SK-N-DZ (cell line): ENCODE measurements at places on chromosomes 2 and 18.

DNA sequence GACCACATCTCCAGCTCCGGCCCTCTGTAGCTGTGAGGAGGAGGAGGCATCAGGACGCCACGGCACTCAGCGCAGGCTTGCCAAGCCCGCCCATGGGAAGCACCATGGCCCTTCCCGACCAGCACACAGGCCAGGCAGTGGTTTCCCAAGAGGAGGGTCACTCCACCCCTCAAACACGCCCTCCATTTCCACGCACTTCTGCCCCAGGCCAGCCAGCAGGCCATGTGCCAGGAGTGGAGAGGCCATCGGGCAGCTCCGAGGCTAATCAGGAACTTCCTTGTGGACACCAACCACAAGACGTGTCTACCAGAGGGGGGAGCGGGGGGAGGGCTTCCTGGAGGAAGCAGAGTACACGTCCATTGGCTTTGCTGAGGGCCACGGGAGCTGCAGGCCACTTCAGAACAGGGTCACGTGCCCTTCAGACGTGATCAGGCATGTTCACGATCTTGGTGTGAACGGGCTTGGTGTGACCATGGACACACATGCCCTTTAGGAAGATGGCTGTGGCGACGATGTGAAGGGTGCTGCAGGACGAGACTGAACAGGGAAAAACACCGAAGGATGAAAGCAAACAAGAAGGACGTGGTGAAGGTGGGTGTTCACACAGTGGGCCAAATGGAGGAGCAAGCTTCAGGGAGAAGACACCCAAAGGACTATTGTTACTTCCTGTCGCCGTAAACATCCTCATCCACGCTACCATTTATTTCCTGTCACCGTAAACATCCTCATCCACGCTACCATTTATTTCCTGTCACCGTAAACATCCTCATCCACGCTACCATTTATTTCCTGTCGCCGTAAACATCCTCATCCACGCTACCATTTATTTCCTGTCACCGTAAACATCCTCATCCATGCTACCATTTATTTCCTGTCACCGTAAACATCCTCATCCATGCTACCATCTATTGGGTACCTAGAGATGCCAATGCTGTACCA, 6.5 kb upstream of the MTERF4 start:
- no peak for DNase-seq

GRCh38 chr2:240187989-240188590, 47.6 kb upstream of the OTOS start:
- DNase-seq, result no peak

DNA sequence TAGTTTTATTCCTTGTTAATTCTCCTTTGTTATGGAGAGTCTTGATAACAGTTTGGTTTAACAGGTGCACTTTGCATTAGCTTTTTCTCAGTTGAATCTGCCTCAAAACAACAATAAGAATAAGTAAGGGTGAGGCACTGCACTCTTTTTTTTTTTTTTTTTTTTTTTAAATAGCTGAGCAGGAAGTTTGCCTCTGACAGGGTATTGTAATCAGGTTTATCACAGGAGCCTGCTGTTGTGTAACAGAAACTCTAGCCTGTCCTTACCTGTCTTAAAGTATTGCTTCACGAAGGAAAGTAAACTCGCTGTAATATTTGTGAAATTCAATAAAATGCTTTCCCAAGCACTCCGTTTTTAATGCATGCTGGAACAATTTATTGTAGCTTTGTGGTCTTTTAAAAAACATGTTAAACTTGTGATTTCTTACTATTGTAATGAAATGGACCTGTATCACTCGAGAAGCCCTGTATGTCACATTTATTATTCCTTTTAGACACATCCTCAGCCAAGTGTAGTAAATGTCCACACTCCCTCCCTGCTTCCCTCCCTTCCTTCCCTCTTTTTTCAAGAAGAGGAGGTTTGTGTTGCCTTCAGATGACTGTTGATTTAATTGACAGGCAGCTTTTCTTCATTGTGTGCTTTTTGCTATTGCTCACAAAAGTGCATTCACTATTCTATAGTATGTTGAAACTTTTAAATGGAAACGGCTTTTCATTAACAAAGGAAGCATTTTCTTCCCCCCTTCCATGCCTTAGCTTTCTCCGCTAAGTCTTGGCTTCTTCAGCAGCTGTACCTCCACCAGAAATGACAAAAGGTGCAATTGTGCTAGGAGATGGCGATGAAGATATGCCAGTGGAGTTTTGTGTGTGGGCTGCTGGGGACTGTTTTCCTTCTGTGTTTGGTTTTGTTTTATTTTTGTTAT, 52.7 kb downstream of the TAF1B start:
- DNase-seq, result no peak

GRCh38 chr2:189583227-189584198, 2.9 kb upstream of the SLC40A1 start:
- DNase-seq, result no peak

GRCh38 chr2:62141142-62141740, 54.7 kb upstream of the B3GNT2 start:
- DNase-seq, result no peak

GRCh38 chr2:46337208-46337994, 40.2 kb downstream of the EPAS1 start:
- peak; percentile 68 for DNase-seq

- no peak for DNase-seq
Observed at GRCh38 chr2:85886590-85886989, 2.2 kb downstream of the ST3GAL5 start.

DNA sequence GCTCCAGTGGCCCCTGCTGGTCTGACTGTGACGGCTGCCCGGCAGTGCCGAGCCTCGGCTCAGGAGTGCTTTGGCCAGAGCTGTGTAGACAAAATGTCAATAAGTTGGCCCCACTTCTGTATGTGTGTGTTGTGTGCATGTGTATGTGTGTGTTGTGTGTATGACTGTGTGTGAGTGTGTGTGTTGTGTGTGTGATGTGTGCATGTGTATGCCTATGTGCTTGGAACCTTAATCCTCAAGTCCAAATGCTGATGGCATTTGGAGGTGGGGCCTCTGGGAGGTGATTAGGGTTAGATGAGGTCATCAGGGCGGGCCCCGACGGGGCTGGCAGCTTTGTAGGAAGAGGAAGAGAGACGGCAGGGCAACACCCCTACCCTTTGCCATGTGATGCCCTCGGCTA, 269.0 kb downstream of the DCDC2C start:
- no peak for DNase-seq

DNA sequence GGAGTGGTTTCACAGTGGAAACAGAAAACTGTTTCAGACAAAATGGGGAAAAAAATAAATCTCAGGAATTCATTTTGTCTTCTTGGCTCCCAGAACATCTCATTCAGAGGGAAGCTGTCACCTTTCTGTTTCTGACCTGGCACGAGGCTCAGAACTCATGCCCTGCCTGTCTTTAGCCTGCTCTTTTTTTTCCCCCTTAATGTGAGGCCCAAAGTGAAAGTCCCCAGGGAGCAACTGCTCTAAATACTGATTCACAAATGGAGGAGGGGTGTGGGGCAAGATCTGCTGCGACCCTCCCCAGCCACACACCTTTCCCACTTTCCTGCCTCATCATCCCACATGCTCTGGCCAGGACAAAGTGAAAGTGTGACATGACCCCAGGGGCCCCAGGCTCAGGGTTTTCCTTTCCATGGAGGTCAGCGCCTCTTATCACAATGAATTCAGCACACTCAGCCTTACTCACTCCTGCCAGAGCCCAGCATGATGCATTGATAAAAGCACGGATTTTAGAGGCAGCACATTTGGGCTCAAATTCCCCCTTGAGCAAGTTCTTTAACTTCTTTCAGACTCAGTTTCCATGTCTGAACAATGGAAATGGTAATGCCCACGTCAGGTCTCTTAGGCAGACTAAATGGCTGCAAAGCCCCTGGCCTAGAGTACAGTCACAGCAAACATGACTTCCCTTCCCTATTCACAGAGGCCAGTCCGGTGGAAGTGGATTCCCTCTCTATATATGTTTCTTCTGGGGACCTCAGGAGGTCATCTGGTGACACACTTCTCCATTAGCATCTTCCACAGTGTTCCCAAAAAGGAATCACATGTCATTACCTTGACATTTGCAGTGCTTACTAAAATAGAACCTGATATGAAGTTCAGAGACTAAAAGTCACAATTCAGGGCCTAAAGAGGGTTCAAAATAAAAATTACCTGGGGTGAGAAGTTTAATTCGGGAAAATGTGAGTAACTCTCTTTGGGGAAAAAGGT, 55.3 kb upstream of the TMEM163 start:
- no peak for DNase-seq

- no peak for DNase-seq
Observed at GRCh38 chr2:37367310-37367709, 22.9 kb downstream of the QPCT start.
